Activated naive CD8-positive, alpha-beta T cell treated with anti-CD3 and anti-CD28 coated beads for 36 hours (primary cell): ENCODE measurements at places on chromosomes 2 and 18.

GRCh38 chr18:70598406-70598805 is 309.6 kb downstream of the SOCS6 start:
- H3K4me3 ChIP-seq = no peak overlapping the region
- no peak overlapping the region for H3K27ac ChIP-seq
- H3K4me1 ChIP-seq = peaks cover 8% of the 10 kb centered on the region
- H3K27me3 ChIP-seq = no peaks in the 10 kb centered on the region
- H3K36me3 ChIP-seq = peaks cover 6% of the 10 kb centered on the region

DNA sequence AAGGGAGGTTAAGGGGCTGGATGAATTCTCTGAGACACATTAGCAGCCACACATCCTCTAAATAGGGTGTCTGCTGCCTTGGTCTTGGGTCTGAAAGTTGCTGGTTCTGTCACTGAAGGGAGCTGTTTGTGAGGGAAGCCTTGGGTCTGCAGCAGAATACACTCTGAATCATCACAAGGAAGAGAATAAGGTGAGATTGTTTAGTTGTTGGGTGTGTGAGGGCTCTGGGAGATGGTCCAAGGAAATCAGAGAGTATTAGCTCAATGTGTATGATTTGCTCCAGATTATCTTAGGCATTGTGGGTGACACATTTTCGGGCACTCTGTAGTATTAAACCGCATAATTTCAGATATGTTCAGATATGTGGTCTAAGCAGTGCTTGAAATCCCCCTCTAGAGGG is 548.5 kb downstream of the SLC4A3 start:
- no peak overlapping the region for H3K27ac ChIP-seq
- H3K27me3 ChIP-seq = no peaks in the 10 kb centered on the region
- DNase-seq = no peak
- no peaks in the 10 kb centered on the region for H3K4me1 ChIP-seq

GRCh38 chr2:85133751-85134254 is 611 bp downstream of the TCF7L1 start:
- H3K36me3 ChIP-seq = no peaks in the 10 kb centered on the region
- no peak overlapping the region for H3K27ac ChIP-seq
- peaks cover 4% of the 10 kb centered on the region for H3K4me1 ChIP-seq
- peak overlapping the region; percentile 32 for H3K4me3 ChIP-seq
- peak; percentile 21 for DNase-seq
- peaks cover 55% of the 10 kb centered on the region for H3K27me3 ChIP-seq

DNA sequence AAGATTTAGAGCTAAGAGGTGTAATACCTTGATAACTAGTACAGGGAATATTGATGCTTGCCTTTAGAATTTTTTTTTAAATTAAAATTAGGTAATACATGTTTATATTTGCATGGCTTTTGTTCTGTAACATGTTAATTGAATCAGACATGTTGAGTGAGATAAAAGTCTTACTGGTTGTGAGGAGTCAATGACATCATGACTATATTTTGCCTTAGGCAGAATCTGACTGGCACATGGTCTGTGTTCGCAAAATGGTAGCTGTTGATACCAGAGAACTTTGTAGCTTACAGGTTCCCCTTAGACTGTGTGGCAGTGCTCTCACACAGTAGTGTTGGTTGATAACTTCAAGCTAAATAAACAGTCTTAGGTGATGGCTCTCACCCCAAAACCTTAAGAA is 199.7 kb downstream of the PTPRM start:
- DNase-seq = no peak
- no peak overlapping the region for H3K4me3 ChIP-seq
- no peaks in the 10 kb centered on the region for H3K36me3 ChIP-seq
- H3K4me1 ChIP-seq = no peaks in the 10 kb centered on the region
- no peaks in the 10 kb centered on the region for H3K27me3 ChIP-seq

GRCh38 chr2:69149631-69150215 is 136.7 kb downstream of the ANTXR1 start:
- no peak overlapping the region for H3K4me3 ChIP-seq
- H3K27me3 ChIP-seq = no peaks in the 10 kb centered on the region
- no peak for DNase-seq
- H3K27ac ChIP-seq = no peak overlapping the region
- H3K36me3 ChIP-seq = no peaks in the 10 kb centered on the region

- no peak overlapping the region for H3K4me3 ChIP-seq
- no peak overlapping the region for H3K27ac ChIP-seq
- DNase-seq = no peak
- peaks cover 34% of the 10 kb centered on the region for H3K36me3 ChIP-seq
- no peaks in the 10 kb centered on the region for H3K27me3 ChIP-seq
- peaks cover 26% of the 10 kb centered on the region for H3K4me1 ChIP-seq
Measured at GRCh38 chr2:105042189-105042588, 4.3 kb downstream of the MRPS9 start.

- DNase-seq = no peak
- no peaks in the 10 kb centered on the region for H3K27me3 ChIP-seq
- H3K36me3 ChIP-seq = peaks cover 42% of the 10 kb centered on the region
- H3K4me1 ChIP-seq = peaks cover 29% of the 10 kb centered on the region
Measured at GRCh38 chr2:233140978-233141377, 80.8 kb downstream of the INPP5D start.

- no peaks in the 10 kb centered on the region for H3K36me3 ChIP-seq
- H3K27me3 ChIP-seq = no peaks in the 10 kb centered on the region
- no peak for DNase-seq
- H3K4me3 ChIP-seq = no peak overlapping the region
- no peak overlapping the region for H3K27ac ChIP-seq
Measured at GRCh38 chr18:6878556-6879297, 149.2 kb downstream of the ARHGAP28 start.

DNA sequence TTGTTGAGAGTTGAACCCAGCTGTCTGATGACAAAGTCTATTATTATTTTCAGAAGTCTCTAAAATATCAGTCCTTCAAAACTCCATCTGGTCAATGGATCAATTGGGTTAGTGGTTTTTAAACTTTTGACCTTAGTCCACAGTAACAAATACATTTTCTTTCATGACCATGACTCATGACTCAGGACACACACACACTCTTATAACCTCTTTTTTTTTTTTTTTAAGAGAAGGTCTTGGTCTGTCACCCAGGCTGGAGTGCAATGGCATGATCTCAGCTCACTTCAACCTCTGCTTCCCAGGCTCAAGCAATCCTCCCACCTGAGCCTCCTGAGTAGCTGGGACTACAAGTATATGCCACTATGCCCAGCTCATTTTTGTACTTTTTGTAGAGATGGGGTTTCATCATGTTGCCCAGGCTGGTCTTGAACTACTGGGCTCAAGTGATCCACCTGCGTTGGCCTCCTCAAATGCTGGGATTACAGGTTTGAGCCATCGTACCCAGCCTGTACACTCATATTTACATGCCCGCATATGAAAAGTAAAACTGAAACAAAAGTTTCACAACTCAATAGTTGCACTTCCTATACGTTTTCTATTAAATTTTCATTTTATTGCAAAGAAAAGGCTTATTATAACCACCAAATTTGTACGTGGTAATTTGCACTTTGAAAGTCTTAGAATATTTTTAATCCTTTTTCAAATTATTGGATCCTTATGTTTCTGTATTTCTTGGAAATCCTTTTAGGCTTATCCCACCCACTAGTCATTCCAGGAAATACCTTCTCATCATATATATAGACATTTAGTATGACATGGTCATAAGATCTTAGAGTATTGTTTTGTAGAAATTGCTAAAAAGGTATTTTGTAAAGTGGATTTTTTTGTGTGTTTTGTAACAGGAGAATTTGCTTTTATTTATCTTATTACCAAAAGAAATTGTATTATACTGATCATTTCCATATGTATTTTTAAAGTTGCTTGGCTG is 199.0 kb downstream of the LPIN1 start:
- peak overlapping the region; percentile 72 for H3K27ac ChIP-seq
- peak overlapping the region; percentile 19 for H3K4me3 ChIP-seq
- peaks cover 2% of the 10 kb centered on the region for H3K36me3 ChIP-seq
- H3K4me1 ChIP-seq = peaks cover 14% of the 10 kb centered on the region
- no peak for DNase-seq

GRCh38 chr2:173109253-173110188 is 33.9 kb downstream of the MAP3K20 start:
- H3K27me3 ChIP-seq = peaks cover 45% of the 10 kb centered on the region
- H3K4me1 ChIP-seq = no peaks in the 10 kb centered on the region
- no peak for DNase-seq
- no peaks in the 10 kb centered on the region for H3K36me3 ChIP-seq
- H3K4me3 ChIP-seq = no peak overlapping the region

DNA sequence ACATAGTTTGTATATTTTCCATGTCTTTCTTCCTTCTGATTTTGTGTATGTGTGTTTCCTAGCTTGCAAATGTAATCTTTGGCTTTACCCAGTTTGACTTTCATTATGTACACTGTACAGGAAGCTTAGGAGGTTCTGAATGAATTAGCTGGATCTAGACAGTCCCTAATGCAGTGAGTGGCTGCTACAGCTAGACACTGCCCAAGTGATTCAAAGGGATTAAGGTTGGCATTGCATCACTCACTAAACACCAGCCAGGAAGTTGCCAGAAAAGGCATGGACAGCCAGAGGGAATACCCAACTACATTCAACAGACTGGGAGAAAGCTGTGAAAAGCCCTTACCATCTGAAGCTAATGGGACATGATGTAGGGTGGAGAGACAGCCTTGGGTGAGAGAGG is 316.0 kb upstream of the MEX3C start:
- no peak overlapping the region for H3K4me3 ChIP-seq
- H3K4me1 ChIP-seq = no peaks in the 10 kb centered on the region
- H3K27me3 ChIP-seq = peaks cover 4% of the 10 kb centered on the region
- no peak for DNase-seq

DNA sequence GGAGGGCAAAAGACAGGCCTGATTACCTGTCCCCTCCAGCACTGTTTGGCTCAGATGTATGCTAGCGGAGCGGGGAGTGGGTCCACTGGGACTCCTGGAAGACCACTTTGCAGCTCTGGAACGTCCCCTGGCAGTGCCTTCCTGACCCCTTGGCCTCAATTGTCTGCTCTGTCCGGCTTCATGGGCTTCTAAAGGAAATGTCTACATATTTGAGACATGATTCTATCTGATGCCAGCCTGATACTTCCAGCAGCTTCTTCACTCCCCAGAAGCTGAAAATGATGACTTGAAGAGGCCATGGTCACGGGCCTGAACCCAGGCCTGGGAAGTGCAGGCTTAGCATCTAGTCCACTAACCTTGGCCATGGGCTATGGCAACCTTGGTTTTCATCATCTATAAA is 112.1 kb downstream of the ACAA2 start:
- H3K4me3 ChIP-seq = no peak overlapping the region
- no peaks in the 10 kb centered on the region for H3K27me3 ChIP-seq
- DNase-seq = no peak
- no peaks in the 10 kb centered on the region for H3K4me1 ChIP-seq
- H3K36me3 ChIP-seq = no peaks in the 10 kb centered on the region

- no peak overlapping the region for H3K27ac ChIP-seq
- peaks cover 2% of the 10 kb centered on the region for H3K36me3 ChIP-seq
- no peak for DNase-seq
- no peak overlapping the region for H3K4me3 ChIP-seq
- peaks cover 3% of the 10 kb centered on the region for H3K4me1 ChIP-seq
- no peaks in the 10 kb centered on the region for H3K27me3 ChIP-seq
Measured at GRCh38 chr2:29159125-29159524, 43.9 kb downstream of the CLIP4 start.

- no peak for DNase-seq
- H3K36me3 ChIP-seq = no peaks in the 10 kb centered on the region
- H3K27me3 ChIP-seq = no peaks in the 10 kb centered on the region
- H3K4me1 ChIP-seq = peaks cover 4% of the 10 kb centered on the region
- H3K27ac ChIP-seq = no peak overlapping the region
Measured at GRCh38 chr2:42944779-42945415, 152.5 kb upstream of the HAAO start.

DNA sequence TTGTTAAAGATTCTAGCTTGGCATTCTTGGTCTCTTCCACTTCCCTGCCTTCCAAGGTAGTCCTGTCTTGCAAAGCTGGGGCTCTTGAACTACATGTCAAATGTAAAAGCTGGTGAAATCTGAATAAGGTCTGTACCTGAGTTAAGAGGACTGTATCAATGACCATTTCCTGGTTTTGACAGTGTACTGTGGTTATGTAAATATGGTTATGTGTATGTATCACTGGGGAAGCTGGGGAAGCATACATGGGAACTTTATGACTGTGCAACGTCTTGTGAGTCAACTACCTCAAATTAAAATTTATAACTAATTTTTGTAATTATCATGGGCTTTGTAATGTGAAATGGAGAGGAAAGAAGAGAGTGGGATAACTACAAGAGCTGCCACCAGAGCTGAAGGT is 81.7 kb downstream of the COL4A4 start:
- H3K27ac ChIP-seq = no peak overlapping the region
- H3K4me3 ChIP-seq = no peak overlapping the region
- no peak for DNase-seq
- H3K27me3 ChIP-seq = peaks cover 5% of the 10 kb centered on the region
- H3K36me3 ChIP-seq = no peaks in the 10 kb centered on the region
- no peaks in the 10 kb centered on the region for H3K4me1 ChIP-seq

DNA sequence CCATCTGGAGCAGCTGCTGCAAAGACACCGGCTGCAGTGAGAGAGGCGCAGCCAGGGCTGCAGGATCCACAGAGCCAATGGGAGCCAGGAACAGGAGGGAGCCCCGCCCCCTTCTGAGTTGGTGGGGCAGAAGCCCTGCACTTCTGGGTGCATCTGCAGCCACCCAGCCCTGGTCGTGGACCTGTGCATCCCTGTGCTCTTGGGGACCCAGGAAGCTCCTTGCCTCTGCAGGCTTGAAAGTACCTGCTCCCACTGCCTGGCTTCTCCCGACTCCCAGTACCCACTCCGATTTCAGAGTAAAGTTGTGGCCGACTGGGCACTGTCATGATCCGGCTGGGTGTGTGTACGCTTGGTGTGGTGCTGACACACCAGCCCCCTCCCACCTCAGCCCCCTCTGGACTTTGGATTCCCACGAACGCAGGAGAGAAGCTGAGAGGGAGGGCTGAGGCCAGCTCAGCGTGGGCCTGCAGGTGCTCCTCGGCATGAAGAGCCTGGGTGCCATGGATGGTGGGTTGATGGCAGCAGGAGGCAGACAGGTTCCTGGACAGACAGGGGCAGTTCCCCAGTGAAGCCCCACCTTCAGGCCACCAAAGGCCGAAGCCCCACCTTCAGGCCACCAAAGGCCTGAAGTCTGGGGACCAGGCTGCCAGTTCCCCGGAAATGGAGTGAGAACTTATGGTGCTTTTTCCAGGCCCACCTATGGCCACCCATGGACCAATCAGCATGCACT is 34.9 kb downstream of the LRRTM4 start:
- no peak overlapping the region for H3K4me3 ChIP-seq
- no peak overlapping the region for H3K27ac ChIP-seq
- no peaks in the 10 kb centered on the region for H3K27me3 ChIP-seq

DNA sequence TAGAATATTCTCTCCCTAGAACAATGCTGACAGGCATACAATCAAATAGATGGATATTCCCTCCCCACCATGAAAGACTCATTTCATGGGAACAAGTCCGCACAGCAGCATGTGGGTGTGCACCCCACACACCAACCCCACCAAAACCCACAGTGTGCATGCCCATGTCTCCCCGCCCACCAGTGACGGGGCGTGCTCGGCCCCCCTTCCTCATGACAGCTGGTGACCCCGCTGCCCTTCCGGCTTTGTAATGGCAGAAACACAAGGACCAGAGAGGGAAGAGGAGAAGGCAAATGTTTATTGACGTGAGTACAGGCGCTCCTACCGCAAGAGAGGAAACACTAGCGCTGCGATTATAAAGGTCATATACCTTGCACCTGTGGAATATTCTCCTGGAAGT is 30.8 kb upstream of the ODC1 start:
- H3K27me3 ChIP-seq = no peaks in the 10 kb centered on the region
- H3K27ac ChIP-seq = no peak overlapping the region
- no peak overlapping the region for H3K4me3 ChIP-seq
- DNase-seq = no peak
- peaks cover 19% of the 10 kb centered on the region for H3K4me1 ChIP-seq
